Esophagus squamous epithelium (tissue), 5 donors: ENCODE measurements at places on chromosomes 12 and 14. TPM values are rescaled to one million over a fixed set of nuclear protein-coding genes. Genes with fewer than 3 reads are reported as not detected.

- no peak for DNase-seq
These were observed 30.9 kb downstream of the ABCB9 start for GRCh38 chr12:122935318-122935717.

- DNase-seq: no peak
These were observed 103.7 kb downstream of the SCARB1 start for GRCh38 chr12:124759841-124760503.

Gene LRTM2
- not detected for total RNA-seq

DNA sequence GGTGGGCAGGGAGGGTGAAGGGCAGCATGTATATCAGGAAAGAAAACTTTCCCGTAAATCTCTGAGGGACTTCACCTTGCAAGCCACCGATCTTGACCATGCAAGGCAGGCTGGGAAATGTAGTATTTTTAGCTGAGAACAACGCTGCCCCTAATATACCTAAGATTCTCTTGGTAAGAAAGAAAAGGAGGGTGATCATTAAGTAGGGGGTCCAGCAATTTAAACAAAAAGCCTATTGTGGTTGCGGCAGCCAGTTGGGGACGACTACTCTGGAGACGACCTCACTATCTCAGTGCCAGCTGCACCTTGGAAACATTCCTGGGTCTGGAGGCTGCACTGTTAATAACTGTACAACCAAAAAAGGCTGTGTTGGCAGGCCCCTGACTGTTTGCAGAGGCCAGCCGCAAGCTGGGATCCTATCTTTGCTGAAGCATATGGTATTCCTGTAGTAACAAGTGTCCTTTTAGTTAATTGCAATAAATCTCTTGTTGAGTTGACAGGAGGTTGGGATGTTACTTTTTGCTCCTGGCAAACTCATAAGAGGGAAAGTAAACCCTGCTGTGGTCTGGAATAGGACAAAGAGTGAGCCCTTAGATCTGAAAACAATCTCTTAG, 6.4 kb downstream of the APOLD1 start:
- no peak for DNase-seq

DNA sequence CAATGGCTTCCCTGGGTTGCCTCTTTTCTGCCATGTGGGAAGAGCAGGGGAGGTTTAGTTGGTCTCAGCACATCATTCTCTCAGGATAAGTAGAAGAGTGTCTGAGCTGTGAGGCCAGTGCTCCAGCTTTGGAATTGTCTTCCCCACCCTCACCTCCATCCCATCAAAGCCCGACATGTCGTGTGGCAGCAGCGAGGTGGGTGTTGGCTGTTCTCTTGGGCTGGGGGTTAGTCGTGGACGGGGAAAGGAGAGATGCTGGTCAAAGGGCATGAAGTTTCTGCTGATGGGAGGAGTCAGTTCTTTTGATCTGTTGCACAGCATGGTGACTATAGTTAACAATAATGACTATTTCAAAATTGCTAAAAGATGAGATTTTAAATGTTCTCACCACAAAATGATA, 404.2 kb downstream of the TMEM121 start:
- DNase-seq: no peak

Gene PTPRQ
- 0.31 TPM for total RNA-seq

DNA sequence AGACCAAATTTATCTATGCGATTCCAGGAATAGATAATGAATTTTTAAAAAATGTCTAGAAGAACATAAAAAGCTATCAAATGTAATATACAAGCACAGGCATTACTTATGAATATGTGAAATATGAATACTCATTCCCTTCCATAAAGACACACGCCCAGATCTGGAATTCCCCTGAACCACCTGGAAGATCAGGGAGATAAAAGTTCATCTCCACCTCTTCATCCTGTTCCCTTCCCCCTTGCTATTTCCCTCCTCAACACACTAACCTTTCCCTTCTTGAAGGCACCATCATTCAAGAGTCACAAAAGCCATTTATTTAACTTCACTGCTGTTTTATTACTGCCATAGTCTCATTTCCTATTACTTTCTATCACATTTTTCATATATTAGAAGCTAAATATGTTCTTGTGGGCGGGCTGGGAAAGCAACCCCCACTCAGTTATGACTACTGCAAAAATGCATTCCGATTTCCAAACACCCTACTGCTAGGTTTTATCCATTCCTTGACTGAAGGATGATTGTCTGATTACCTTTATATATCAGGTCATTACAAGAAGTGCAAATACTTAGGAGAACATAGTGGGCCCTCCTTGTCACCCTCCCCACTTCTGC, 16.1 kb downstream of the FGD6 start:
- no peak for DNase-seq

DNA sequence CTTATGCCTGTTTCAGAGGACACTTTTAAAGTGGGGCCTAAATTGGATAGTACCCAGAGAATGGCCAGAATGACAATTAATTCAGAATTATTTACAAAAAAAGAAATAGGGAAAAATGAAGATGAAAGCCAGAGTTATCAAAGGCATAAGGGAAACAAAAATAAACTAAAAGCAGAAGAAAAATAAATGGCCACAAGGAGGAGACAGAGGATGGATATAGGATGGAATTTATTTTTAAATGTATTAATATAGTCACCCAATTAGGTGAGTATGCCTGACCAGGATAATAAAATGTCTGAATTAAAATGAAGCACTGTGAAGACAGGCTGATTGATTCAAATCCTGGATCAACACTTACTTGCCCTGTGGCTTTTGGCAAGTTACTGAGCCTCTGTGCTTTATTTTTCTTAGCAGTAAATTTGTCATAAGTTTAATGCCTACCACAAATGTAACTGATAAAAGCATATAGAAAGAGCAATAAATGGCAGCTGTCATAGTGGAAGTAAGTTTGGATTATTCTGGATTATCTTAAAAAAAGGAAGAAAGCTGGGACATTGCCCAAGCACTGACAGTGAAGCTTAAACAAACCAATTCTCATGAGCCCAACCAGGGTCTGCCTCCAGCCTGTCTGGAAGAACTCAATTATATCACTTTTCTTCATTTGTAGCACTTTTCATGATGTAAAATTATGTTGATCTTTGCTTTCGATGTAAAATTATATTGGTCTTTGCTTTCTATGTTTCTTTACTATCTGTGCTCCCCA, 3.5 kb downstream of the CLEC9A start:
- no peak for DNase-seq

- DNase-seq: no peak
These were observed 53.7 kb downstream of the CCDC88C start for GRCh38 chr14:91363776-91364523.
